ENCODE measurements at places on chromosomes 11 and 22. TPM values are rescaled to one million over a fixed set of nuclear protein-coding genes. Genes with fewer than 3 reads are reported as not detected.

GRCh38 chr22:33658775-33659174 is 261.5 kb downstream of the LARGE1 start:
- no peak overlapping the region for H3K27ac ChIP-seq
- H3K27me3 ChIP-seq, result no peaks in the 10 kb centered on the region
- H3K4me3 ChIP-seq, result no peak overlapping the region
- no peak for DNase-seq
- H3K36me3 ChIP-seq, result no peaks in the 10 kb centered on the region

DNA sequence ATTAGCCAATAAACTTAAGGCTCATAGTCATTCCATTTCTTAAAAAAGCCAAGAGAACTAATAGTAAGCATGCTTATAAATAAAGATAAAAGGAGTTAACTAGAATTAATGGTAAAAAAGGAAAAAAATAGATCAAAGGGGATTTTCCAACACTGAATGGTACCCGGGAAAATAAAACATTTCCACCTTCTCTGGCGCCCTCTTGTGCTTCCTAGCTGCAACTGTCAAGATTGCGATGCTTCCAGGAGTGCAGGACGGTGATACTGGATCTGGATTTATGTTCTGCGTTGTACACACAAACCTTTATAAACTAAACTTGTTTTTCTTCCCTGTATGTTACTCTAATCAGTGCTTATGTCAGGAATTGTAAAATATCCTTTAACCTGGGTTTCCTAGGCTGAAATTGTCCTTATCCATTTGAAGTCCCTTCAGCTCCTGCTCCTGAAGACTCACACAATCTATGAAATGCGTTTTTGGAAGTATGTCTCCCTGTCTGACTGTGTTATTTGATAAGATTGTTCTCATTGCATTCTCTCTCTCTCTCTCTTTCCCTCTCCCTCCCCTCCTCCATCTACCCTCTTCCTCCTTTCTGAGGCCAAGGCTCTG is 9.6 kb upstream of the HTATIP2 start:
- no peaks in the 10 kb centered on the region for H3K4me1 ChIP-seq
- H3K4me3 ChIP-seq, result no peak overlapping the region
- no peaks in the 10 kb centered on the region for H3K27me3 ChIP-seq
- no peak for DNase-seq
- H3K36me3 ChIP-seq, result no peaks in the 10 kb centered on the region

GRCh38 chr11:84686716-84687115 is 940.4 kb downstream of the DLG2 start:
- no peak overlapping the region for H3K4me3 ChIP-seq
- no peak for DNase-seq
- no peaks in the 10 kb centered on the region for H3K36me3 ChIP-seq
- no peaks in the 10 kb centered on the region for H3K4me1 ChIP-seq
- no peaks in the 10 kb centered on the region for H3K27me3 ChIP-seq
- no peak overlapping the region for H3K27ac ChIP-seq

DNA sequence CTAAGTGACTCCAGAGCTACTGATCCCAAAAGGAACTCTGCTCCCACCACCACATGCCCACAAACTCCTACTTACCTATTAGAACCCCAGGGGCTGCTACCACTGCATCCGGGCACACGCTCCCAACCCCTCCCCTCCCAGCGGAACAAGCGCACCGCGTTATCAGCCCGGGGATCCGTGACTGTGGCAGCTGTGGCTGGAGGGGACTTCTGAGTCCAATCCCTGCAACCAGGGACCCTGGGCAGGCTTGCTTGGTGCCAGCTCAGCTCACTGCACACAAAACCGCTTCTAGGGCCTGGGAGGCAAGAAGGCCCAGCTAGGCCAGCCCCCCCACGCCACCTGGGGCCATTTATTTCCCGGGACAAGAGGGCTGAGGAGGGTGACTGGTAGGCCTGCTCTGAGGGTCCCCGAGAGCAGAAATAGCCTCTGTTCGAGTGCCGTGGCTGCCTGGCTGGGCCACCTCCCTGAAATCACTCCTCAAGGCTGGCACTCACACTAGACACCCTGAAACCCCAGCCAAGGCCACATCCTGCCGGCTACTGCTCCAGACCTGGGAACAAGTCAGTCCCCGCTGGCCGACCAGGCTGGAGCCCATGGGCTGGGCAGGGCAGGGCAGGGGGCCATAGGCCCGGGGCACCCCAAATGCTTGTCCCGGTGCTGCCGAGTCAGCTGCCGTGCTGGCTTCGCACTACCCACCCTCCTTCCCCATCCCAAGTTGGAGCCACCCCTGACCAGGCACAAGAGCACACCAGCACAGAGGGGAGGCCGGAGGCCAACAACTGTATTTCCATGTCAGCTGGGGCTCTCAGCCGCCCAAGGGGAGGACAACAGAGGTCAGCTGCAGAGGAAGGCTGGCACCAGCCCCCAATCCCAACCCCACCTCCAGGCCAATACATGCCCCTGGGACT is 1.9 kb upstream of the IFITM10 start:
- no peak overlapping the region for H3K4me3 ChIP-seq
- peaks cover 81% of the 10 kb centered on the region for H3K4me1 ChIP-seq
- H3K36me3 ChIP-seq, result peaks cover 35% of the 10 kb centered on the region
- no peak for DNase-seq
- H3K27ac ChIP-seq, result no peak overlapping the region

DNA sequence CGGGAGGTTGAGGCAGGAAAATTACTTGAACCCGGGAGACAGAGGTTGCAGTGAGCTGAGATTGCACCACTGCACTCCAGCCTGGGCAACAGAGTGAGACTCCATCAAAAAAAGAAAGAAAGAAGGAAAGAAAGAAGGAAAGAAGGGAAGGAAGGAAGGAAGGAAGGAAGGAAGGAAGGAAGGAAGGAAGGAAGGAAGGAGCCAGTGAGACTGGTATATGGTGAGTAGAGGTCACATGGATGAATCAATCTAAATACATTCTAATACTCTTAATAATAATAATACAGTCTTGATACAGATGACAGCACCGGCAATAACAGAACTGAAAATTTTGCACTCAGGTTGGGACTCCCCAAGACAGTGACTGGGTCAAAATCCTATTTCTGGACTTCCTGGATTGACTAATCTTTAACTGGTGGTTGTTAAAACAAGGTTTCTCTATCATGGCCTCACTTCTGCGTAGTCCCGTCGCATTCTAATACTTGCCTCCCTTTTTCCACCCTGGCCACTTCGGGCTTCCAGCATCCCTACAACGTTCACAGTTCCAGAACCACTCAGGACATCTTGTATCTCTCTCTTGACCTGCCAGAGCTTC is 53.5 kb upstream of the EIF3M start:
- H3K36me3 ChIP-seq, result no peaks in the 10 kb centered on the region
- H3K27ac ChIP-seq, result no peak overlapping the region
- no peaks in the 10 kb centered on the region for H3K4me1 ChIP-seq
- no peak overlapping the region for H3K4me3 ChIP-seq

TMA7B gene
- 13.7 TPM for total RNA-seq

Measured in T-cell (primary cell).